ENCODE measurements at places on chromosomes 1 and 21.

- no peak for DNase-seq
Observed at GRCh38 chr1:59008599-59009347, 224.9 kb upstream of the JUN start.

GRCh38 chr1:10179406-10180091 lies 30.8 kb upstream of the KIF1B start:
- DNase-seq: no peak

GRCh38 chr1:80369780-80370179 lies 1363.2 kb upstream of the ADGRL4 start:
- DNase-seq: no peak

GRCh38 chr1:241161188-241161689 lies 195.8 kb downstream of the RGS7 start:
- no peak for DNase-seq

- no peak for DNase-seq
Observed at GRCh38 chr1:11888206-11888876, 29.6 kb upstream of the NPPB start.
